ENCODE measurements at places on chromosomes 7 and 10. TPM values are rescaled to one million over a fixed set of nuclear protein-coding genes. Genes with fewer than 3 reads are reported as not detected.

The SLC16A12 gene
- 0.23 TPM for total RNA-seq

The TCAF2 gene
- total RNA-seq = 14.4 TPM

The ENKUR gene
- not detected for total RNA-seq

The OR6V1 gene
- total RNA-seq = not detected

The STK31 gene
- total RNA-seq = not detected

The AUTS2 gene
- total RNA-seq = 36.2 TPM

The POLR2J2 gene
- 2.1 TPM for total RNA-seq
